ENCODE measurements at places on chromosomes 11 and 22.

DNA sequence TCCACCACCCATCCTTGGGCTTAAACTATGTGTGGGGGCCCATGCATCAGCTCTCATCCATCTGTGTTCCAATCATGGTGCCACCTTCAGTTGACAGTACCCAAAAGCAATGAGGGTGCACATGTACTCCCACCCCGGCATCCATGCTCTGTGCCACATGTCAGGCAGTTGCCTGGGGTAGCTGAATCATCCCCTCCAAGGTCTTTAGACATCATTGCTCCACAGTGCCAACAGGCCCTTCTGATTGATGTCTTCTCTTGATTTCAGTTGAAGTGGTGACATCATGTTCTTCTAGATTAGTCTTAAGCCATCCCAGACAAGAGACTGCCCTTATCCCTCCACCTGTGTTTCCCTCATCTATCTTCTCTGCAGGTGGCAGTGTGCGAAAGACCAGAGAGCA, 42.5 kb downstream of the TMPRSS5 start:
- DNase-seq = no peak

DNA sequence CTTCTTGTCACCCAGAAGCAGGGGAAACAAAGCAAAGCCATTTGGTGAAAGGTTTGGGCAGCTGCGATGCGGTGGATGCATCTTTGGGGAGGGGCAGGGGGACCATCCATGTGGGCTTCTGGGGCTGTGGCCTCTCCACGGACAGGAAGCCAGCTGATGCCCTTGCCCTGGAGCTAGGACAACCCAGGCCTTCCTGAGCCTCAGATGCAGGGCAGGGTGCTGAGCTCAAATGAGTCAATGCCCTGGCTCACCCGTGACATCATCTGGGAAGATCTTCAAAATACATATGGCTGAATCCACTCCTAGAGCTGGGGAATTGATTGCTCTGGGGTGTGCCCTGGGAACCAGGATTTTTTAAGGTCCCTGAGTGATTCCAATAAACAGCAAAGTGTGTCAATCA, 1418.2 kb downstream of the TBC1D22A start:
- no peak for DNase-seq

DNA sequence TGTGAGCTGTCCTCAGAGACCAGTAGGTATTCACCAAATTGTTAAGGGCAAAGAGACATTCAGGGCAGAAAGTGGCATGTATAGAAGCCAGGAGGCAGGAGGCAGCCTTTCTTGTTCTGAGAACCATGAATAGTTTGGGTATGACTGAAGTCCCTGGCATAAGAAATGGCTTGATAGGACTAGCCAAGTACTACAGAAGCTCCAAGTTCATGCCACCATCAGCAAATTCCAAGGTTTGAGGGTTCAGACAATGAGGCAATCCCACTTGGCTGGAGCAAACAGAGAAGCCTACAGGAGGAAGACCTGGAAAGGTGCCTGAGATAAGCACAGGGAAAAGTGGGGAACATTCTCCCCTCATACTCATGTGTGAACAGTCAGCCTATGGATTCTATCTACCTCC, 25.8 kb downstream of the XRRA1 start:
- no peak for DNase-seq

- peak; percentile 24 for DNase-seq
Measured at GRCh38 chr22:35477911-35478582, 62.6 kb upstream of the RASD2 start.

- DNase-seq = no peak
Measured at GRCh38 chr22:30909306-30909705, 59.3 kb downstream of the MORC2 start.

- DNase-seq = no peak
Measured at GRCh38 chr22:31917227-31917921, 27.0 kb upstream of the YWHAH start.

- DNase-seq = no peak
Measured at GRCh38 chr11:78957476-78958245, 383.0 kb upstream of the NARS2 start.

DNA sequence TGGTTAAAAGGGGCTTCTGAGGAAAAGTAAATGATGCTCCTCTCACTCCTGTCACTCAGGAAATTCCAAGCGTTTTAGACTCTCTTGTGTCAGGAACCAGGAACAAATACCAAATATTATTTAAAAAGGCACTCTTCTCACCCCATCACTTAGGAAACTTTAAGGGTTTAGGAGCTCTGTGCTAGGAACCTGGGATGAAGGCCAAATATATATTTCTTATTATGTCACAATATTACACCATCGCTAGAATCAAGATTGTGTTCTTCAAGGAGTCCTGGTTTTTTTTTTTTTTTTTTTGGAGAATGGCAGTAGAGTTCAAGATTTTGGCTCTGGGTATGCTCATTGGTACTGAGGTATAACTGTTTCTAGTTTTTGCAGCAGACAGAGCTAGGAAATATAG, 79.0 kb upstream of the HEPHL1 start:
- no peak for DNase-seq

DNA sequence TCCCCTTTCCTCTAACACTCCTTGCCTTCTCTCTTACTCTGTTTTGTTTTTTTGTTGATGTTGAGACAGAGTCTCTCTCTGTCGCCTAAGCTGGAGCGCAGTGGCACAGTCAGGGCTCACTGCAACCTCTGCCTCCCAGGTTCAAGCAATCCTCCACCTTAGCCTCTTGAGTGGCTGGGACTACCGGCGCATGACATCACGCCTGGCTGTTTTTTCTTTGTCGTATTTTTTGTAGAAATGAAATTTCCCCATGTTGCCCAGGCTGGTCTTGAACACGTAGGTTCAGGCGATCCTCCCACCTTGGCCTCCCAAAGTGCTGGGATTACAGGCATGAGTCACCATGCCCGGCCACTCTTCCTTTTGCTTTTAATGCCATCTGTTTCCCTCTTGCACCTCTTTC, 72.3 kb downstream of the FBXO7 start:
- DNase-seq = no peak

DNA sequence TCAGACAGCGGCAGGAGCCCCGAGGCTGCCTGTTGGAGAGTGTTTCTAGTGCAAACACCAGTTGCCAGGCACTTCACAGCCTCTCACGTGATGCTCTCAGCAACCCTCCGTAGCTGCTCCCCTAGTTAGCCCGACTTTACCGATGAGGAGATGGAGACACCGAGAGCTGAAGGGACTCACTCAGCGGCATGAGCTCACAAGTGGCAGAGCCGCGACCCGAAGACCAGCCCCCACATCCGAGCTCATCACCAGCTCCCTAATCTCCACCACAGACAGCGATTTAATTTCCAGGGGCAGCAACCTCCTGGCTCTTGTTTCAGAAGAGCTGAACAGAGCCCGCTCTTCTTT, 28.7 kb upstream of the RTL6 start:
- DNase-seq = no peak

DNA sequence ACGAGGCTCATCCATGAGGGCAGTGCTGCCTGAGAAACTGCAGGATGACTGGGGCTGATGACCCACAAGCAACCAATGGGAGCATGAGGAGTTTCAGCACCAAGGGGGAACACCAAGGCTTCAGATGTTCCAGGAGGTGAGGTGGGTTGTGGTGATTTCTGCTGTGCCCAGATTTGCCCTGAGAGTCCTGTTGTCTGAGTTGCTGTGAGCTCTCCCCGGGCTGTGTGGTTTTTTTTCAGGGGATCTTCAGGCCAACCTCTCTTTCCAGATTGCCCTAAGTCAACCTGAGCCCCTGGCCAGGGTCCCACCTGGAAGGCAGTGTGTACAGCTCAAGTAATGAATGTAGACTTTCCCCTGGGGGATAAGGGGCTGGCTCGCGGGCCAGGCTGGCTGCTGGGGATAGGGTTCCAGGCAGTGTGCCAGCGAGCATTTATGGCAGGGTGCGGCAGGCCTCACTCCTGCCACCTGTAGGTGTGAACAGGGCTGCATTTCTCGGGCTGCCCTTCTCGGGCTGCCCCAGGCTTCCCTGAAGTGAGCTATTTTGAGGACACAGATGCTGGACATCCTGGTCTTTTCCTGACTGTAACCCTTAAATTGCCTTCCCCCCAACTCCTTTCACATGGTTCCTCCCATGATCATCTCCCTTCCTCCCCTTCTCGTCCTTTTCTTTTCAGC, 9.8 kb downstream of the SLC22A6 start:
- no peak for DNase-seq

DNA sequence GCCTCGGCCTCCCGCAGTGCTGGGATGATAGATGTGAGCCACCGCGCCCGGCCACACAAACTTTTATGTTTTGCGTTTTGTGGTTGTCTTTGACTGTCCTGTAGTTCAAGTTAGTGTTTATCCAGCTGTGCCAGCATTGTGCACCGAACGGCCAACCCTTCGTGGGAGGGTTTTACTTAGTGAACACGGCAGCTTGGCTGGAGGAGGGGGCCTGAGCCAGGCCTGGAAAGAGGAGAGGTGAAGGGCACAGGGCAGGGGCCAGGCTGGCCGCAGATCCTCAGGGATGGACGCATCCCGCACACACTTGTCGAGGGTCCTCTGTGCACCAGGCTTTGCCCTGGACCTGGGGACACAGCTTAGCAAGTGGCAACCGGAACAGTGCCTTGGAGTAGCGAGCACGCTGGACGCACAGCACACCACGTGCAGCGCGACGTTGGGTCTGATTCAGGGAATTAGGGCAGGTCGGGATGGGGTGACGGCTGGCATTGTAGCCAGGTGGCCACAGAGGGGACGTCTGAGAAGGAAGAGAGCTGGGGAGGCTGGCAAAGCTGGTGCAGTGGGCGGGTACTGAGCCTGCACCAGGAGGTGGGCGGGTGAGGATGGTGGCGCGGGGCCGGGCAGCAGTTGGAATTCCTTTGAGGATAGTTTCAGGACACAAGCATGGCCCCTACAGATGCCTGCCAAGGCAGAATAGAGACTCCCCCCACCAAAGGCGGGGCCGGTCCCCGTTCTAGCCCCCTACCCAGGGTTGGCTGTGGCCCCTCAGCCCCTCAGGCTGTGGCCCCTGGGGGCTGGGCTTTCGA, 13.4 kb downstream of the EPS8L2 start:
- no peak for DNase-seq

DNA sequence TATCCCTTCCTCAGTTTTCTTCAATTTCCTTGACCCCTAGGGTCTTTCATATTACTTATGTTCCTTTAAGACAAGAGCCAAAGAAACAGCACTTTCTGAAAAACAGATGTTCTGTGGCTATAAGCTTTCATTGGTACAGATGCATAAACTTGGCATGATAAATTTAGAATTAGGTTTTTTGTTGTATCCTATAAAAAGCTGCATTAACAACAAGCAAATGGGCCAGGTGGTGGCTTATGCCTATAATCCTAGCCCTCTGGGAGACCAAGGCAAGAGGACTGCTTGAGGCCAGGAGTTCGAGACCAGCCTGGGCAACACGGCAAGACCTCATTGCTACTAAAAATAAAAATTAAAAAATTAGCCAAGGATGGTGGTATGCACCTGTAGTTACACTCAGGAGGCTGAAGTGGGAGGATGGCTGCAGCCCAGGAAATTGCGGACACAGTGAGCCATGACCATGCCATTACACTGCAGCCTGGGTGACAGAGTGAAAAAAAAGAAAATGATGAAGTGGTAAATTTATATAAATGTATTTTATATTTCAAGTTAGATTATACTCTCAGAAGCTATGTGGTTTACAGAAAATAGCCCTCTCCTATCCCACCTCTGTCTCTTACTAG, 18.3 kb downstream of the KMT5B start:
- no peak for DNase-seq

GRCh38 chr11:75946531-75947530, 131.8 kb downstream of the UVRAG start:
- no peak for DNase-seq

Data from AG04449 (cell line).